Lung microvascular endothelial cell (primary cell): ENCODE measurements at places on chromosomes 1 and 21. TPM values are rescaled to one million over a fixed set of nuclear protein-coding genes. Genes with fewer than 3 reads are reported as not detected.

GRCh38 chr1:53740621-53741105 lies 1.7 kb upstream of the GLIS1 start:
- DNase-seq, result no peak

DNA sequence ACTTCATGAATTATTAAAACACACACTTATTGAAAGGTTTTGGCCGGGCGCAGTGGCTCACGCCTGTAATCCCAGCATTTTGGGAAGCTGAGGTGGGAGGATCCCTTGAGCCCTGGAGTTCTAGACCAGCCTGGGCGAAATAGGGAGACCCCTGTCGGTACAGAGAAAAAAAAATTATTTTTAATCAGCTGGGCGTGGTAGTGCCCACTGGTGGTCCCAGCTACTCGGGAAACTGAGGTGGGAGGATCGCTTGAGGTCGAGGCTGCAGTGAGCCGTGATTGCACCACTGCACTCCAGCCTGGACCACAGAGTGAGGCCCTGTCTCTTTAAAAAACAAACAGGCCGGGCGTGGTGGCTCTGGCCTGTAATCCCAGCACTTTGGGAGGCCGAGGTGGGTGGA lies 1.7 kb downstream of the GABPB2 start:
- no peak for DNase-seq

DNA sequence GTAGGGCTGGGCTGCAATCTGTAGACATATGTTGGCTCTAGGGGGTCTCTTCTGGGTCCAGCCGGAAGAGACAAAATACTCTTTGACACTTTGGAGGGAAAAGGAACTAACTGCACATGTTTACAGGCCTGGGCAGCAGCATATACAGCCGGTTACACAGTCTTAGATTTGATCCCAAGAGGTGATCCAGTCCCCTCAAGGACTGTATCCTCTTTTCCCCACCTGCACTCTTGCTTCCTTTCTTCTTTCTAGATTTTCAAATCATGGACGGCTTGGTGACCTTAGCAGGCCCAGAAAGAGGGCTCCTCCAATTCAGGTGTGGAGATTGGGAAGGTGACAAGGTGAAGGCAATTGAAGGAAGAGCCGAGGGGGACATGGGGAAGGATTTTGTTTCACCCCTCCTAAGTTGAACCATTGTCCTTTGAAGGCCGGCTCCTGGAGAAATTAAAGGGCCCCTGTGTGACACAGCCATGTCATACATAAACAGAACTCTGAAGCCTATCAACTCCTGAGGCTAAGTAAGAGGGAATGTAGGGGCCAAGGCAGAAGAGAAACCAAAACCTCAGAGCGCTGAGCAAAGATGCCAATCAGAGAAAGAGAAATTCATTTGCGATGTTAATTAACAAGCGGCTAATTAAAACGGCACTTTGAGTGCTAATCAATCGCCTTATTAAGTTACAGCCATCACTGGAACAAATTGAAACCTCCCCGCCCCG lies 5.9 kb upstream of the BARHL2 start:
- no peak for DNase-seq

GRCh38 chr1:2644591-2645101 lies 11.8 kb upstream of the MMEL1 start:
- DNase-seq, result no peak

RPTN gene
- not detected in 2 replicates for total RNA-seq
